ENCODE measurements at places on chromosomes 7 and 10.

GRCh38 chr10:3571310-3571825 is 213.6 kb downstream of the KLF6 start:
- no peak for DNase-seq

- no peak for DNase-seq
Observed at GRCh38 chr7:45569290-45569685, 4.9 kb upstream of the ADCY1 start.

DNA sequence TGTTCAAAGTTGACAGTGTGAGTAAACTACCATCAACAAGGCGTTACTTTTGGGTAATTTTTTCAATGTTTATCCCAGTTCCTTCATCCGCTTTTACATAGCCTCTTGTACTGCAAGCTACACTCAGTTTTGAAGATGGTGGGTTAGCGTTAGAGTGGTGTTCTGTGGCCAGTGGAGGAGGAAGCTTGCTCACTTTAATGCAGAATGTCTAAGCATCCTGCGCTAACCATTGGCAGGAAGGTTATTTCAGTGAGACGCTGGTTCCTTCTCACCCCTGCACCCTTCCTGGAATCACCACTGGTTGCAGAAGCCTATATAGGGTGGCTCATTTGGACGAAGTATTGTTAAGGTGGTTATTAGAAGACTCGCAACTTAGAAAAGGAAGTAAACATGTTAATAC is 159.1 kb downstream of the CELF2 start:
- no peak for DNase-seq

DNA sequence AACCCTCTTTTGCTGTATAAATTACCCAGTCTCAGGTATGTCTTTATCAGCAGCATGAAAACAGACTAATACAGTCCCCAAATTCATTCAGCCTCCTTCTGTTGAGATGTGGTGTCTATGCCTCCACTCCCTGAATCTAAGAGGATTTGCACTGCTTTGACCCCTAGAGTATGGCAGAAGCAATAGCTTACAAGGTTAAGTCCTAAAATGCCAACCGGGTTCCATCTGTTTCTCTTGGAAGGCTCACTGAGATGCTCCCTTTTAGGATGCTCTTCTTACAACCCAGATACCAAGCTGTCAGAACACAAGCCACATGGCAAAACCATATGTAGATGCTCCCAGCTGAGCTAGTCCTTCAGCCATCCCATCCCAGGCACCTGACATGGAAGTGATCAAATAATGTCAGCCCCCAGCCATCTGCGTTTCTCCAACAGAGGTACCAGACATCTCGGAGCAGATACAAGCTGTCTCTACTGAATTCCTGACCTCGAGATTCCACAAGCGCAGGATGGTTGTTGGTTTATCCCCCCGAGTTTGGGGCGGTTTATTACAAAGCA is 20.2 kb downstream of the CALN1 start:
- DNase-seq, result no peak

DNA sequence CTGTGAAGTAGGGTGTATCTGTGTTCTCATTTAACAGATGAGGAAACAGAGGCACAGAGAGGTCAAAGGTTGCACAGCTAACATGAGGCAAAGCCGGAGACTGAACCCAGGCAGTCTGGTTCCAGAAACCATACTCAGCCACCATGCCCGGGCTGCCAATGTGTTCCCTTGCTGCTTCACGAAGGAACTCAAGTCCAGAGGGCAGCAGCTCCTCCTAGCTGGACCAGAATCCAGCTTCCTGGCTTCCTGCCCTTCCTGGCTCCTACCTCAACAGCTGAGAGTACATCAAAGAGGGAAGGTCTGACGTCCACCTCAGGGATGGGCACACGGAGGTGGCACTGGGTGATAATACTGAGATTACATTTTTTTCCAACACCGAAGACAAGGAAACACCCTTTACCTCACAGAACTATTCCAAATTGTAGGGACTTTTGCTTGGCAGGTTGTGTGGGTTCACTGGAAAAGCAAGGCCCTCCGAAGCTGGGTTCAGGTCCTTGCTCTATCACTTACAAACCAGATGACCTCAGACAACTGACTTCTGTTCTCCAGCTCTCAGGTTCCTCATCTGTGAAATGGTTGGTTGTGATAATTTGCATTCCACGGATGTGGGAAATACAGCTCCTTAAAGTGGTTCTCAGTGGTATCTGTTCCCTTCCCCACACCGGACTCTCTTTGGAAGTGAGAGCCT is 154.1 kb upstream of the ZMIZ1 start:
- no peak for DNase-seq

DNA sequence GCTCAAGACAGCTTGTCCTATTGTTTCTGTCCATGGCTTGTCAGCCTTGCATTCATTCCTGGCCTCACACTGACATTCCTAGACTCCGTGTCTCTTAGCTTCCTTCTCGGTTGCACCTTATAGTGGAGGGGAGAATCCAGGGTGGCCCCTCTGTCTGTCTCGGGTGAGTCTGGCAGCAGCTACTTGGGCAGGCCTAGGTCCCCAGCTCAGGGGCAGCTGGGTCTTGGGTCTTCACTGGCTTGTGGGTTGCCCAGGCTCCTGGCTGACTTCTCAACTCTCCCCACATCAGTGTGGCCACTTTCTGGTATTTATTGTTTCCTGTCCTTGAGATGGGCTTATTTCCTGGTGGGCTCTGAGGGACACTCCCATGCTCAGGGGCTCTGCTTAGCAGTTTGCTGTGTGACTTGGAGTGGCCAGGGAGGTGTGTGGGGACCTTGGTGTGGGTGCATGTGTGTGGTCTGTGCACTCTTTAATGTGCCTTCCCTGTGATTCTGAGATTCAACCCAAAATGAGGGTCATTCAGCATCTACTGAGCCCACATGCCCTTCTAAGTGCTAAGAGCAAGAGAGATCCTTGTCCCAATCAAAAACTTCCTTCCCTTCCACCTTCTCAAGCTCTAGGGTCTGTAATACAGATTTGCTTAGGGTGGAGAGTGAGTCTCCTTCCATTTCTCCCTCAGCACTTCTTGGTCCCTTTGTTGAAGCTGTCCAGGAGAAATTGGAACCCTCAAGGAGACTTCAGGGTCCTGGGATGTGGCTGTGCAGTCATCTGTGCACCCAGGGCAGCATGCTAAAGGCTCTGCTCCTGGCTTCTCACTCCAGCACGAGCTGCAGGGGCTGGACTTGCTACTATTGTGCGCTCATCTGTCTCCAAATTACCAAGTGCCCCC is 20.1 kb downstream of the UPP1 start:
- no peak for DNase-seq

DNA sequence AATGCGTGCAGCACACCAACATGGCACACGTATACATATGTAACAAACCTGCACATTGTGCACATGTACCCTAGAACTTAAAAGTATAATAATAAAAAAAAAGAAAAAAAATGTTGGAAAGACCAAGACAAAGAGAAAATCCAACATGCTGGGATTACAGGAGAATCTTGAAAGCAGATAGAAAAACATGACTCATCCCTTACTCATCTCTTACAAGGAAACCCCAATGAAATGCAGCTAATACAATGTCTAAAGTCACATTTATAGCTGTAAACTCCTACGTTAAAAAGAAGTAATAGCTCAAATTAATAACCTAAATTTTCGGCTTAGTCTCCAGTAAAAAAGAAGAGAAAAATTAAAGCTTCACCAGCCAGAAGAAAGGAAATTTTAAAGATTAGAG is 47.5 kb upstream of the DGKB start:
- no peak for DNase-seq

GRCh38 chr10:104441329-104442000 is 87.8 kb downstream of the CFAP58 start:
- no peak for DNase-seq

DNA sequence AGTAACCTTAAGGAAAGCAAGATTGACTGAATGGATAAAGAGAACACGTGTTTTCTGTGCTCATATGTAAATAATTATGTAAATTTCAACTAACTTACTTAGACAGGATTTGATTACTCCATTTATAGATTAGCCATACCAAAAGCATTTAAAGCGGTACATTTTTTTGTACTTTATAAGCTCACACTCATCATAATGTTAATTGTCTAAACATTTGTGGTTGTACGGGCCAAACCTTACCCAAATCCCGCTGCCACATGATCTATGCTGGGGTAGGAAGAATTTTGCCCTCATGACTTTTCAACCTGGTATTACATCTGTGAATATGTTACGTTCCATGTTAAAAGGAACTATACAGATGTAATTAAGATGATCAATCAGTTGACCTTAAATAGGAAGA is 29.1 kb downstream of the MKX start:
- no peak for DNase-seq

DNA sequence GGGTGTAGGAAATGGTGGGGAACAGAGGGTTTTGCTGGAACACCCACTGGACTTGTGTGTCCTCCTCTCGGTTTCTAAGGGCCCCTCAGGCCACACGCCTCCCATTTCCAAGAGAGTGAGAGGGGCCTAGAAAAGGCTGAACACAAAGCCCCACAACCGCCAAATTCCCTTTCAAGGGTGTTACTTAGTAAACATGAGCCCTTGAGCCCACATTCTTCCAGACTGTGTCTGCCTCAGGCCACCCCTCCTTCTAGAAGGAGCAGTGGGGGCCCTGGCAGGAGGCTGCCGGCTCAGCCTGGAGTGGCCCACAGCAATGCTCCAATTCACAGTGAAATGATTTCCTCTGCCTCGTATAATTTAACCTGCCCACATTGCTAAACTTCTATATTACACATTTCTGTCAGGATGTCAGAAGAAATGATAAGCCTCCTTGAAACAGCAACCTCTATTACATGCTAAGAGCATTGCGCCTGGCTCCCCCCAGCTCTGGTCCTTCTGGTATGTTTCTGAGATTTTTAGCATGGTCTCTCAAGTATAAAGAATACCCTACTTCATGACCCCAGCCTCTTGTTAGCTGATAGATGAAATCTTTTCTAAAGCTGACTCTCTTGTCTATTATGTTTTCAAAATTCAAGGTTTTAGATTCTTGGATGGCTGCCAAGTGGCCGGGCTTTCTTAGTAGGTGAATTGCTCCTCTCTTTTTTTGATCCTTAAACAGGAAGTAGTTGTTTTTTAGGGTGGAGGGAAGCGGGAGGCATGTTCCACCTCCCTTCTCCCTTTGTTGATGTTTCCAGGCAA is 673.9 kb upstream of the GALNT17 start:
- no peak for DNase-seq

DNA sequence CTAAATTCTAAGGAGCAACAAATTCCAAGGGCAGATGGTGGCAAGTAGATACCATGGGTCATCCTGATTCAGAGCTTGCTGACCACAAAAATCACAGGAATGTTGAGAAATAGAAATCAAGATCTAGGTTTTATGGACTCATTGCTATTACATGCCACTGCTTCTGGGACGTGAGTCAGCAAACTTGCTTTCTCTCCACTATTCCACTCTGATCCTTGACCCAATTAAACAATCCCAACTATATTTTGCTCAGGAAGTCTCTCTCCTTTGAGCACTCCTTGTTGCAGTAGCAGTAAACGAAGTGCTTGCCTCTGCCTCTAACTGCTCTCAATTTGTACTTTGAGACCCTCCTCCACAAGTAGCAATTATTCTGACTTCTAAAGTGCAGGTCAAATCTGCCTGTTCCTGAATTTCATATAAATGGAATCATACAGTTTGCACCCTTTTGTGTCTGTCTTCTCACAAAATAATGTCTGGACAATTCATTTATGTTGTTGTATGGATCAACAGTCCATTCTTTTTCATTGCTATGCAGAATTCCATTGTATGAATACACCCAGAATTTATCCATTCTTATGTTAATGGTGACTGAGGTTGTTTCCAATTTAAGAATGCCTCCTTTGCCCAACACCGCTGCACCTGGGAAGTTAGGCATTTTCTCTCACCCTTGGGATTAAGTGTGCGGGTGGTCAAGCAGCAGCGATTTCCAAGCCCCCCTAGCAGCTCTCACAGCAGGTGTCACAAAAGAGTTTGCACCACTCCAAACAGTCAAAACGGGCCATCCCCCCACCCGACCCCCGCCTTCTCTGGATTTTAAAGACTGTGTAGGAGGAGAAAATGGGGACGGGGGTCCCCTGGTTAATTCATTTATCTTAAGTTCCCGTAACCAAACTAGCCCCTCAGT is 35.9 kb downstream of the ACSM6 start:
- DNase-seq, result peak; percentile 84

DNA sequence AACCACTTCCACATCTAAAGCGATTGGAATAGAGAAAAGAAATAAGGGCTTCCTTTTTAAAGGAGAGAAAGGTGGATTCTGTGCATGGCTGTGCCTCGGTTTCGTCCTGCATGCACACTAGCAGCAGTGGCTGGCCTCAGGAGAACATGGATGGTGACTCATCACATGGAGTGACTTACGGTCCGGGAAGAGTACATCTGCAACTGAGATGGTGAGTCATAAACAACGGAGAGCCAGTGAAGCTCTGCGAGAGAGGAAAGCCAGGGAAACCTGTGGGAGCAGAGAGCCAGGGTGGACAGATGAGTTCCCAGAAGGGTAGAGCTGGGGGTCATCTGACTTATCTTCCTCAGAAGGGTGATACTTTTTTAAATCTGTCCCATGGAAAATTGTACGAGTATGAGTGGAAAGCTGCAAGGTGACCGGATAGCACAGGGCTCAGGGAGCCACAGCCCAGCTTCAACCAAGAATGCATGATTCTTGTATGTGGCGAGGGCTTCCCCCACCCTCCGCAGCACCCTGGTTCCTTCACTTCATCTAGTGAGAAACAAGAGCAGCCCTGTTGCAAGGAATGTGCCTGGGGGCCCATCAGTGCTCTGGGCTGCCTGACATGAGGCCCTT is 259.1 kb downstream of the KLF6 start:
- no peak for DNase-seq

GRCh38 chr10:87974769-87975168 is 111.3 kb downstream of the PTEN start:
- no peak for DNase-seq

DNA sequence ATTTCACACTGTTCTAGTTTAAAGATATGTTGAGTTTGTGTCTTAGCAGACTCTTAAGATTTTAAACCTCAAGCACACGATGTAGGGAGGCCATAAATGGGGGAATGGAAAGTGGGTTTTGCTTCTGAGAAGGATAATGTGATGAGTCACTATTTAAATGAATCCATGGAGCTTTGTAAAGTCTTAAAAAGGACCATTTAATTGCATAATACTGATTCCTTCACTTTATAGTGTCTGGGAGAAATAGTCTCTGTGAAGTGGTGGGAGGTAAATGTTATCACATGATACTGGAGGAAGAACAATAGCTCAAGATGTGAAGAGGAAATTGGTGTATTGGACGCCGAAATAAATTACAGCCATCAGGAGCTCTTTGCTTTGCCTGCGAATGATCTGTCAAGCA is 84.0 kb upstream of the MYO3A start:
- DNase-seq, result no peak

- no peak for DNase-seq
Observed at GRCh38 chr7:19062216-19062615, 55.2 kb downstream of the TWIST1 start.

GRCh38 chr10:128210215-128211063 is 84.2 kb upstream of the MKI67 start:
- DNase-seq, result peak; percentile 71

- DNase-seq, result no peak
Observed at GRCh38 chr10:60283397-60283796, 106.3 kb downstream of the ANK3 start.

GRCh38 chr10:131982185-131982756 is 548 bp upstream of the BNIP3 start:
- DNase-seq, result no peak

- DNase-seq, result no peak
Observed at GRCh38 chr10:15543994-15544393, 172.9 kb upstream of the FAM171A1 start.

Data from H9 (cell line).